ENCODE measurements at places on chromosomes 2 and 18.

DNA sequence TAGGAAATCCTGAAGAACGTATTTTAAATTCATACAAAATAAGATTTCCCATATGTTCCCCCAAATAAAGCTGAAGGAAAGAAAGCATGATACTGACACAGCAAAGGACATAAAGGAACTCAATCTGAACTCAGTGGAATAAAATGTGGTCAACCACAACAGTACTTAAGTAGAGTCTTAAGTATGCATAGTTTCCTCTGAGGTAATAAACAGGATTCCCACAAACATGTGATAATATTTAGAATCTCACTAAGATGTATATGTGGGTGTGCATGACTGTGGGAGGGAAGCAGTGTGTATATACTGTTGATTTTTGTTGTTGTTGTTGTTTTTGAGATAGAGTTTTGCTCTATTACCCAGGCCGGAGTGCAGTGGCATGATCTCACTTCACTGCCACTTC is 69.3 kb downstream of the NOL10 start:
- DNase-seq: no peak

GRCh38 chr2:234304950-234305349 is 191.9 kb downstream of the ARL4C start:
- no peak for DNase-seq

- DNase-seq: no peak
These were observed 502 bp downstream of the MERTK start for GRCh38 chr2:111898703-111899514.

DNA sequence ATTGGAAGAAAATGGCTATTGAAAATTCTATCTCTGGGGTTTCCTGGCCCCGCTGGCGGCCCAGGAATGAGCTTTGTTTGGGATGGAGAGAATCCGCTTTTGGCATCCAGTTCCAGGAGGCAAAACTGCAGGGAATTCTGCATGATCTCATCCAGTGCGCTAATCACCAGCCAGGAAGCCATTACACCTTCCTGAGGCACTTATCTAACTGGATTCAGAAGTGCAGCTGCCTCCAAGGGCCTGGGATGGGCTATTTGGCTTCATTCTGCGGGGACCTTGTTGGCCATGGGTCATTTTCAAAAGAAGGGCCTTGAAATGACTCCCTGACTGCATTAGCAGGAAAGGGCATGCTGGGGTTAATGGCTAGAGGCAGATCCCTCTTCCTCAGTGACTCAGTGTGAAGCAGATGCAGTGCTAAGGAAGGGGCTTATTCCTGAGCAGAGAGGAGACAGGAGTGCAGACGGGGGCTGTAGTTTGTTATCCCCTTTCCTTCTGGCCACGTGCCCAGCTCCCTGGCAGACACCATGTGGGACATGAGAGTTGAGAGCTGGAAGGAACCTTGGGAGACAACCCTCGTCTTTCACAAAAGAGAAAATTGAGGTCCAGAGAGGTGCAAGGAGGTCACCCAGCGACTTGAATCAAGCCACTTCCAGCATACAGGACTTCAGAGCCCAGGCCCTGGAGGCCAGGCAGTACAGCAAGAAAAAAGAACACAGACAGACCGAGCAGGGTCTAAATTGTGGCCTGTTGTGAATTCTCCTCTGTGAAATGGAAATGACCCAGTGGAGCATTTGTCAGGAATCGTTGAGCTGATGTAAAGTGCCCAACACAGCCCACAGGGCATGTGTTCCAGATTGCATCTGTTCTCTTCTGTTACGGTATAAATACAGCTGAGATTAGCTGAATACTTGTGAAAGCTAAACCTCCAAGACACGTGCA is 161.8 kb downstream of the PRKCE start:
- DNase-seq: no peak

- DNase-seq: no peak
These were observed 58.2 kb upstream of the PKDCC start for GRCh38 chr2:41989501-41990180.

GRCh38 chr2:57417007-57417406 is 629.6 kb upstream of the VRK2 start:
- DNase-seq: no peak

All from D721Med (cell line).